ENCODE measurements at places on chromosomes 4 and X. TPM values are rescaled to one million over a fixed set of nuclear protein-coding genes. Genes with fewer than 3 reads are reported as not detected.

The ARMCX2 gene
- total RNA-seq = 53.9 TPM

The ARAP2 gene
- 0.20 TPM for total RNA-seq

The CCDC160 gene
- not detected for total RNA-seq

The CLDN34 gene
- total RNA-seq = not detected

- DNase-seq = no peak
These were observed 68.8 kb downstream of the FBXW7 start for GRCh38 chr4:152467101-152467500.

GRCh38 chr4:65669111-65670019 lies 924 bp downstream of the EPHA5 start:
- no peak for DNase-seq

DNA sequence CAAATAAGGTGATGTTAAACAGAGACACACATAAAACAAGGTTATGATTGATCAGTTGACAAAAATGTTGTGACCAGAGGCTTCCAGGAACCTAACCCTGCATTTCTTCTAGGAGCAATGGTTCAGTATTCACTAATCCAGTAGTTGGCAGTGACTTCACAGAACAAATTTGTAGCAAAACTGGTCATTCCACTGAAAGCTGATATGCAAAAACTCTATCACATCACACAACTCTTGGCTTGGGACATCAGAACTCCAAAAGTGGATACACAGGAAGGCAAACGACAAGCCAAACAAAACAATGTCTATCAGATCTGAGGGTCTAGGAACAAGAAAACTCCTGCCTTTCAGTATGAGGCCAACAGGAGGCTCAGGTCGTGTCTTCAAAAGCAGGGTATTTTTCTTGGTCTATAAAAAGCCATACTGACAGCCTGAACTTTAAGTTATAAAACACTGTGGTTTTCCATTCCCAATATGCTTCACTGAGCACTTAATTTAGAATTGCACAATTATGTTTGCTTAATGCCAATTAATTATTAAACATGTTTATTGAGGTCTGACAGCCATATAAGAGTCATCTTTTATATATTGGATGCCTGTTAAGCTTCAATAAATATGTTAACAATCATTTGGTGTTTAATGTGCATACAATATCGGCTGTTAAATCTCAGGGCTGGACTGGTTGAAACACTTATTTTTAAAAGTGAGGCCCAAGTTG lies 45.6 kb downstream of the SOD3 start:
- no peak for DNase-seq

GRCh38 chrX:14357314-14357713 lies 172.0 kb upstream of the GLRA2 start:
- no peak for DNase-seq

GRCh38 chrX:31266203-31267076 lies 194.6 kb upstream of the FTHL17 start:
- DNase-seq = peak; percentile 55

- DNase-seq = no peak
These were observed 179.1 kb upstream of the STK26 start for GRCh38 chrX:131843987-131844386.

DNA sequence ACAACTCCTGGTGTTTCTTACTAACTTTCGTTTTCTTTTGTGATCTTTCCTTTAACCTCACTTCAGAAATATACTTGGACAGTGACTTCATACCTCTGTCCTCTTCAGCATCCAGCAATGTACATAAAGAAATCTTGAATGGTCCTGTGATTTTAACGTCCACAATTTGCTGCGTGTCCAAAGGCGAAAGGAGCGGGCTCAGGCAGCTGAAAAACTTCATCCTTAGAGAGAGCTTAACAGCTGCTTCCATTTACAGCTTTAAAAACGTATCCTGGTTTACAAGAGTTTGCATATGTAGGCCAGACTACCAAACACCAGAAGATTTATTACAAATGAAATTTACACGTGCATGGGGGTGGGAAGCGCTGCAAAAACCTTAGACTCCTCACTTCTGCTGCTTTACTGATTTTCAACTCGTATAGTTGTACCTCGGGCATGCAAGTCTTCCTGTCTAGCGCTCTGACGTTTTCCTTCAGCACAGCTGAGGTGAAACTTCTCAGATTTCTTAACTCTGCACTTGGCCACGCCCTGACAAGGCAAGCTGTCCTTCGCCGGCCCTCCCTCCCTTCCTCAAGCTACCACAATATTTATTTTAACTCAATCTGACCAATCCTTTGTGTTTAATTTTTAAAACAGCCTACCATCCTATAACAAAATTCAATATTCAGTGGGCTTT lies 406.4 kb downstream of the FAM47A start:
- peak; percentile 39 for DNase-seq
